ENCODE measurements at places on chromosomes 12 and 14. TPM values are rescaled to one million over a fixed set of nuclear protein-coding genes. Genes with fewer than 3 reads are reported as not detected.

Gene TAS2R10
- total RNA-seq, result 3.1 TPM

Gene EPYC
- total RNA-seq, result not detected

Gene CMKLR1
- not detected for total RNA-seq

Gene KTN1
- total RNA-seq, result 155 TPM

Gene ACOT6
- total RNA-seq, result not detected

Gene CALM1
- total RNA-seq, result 331 TPM
